Fibroblast of lung (primary cell): ENCODE measurements at places on chromosomes 11 and 22.

DNA sequence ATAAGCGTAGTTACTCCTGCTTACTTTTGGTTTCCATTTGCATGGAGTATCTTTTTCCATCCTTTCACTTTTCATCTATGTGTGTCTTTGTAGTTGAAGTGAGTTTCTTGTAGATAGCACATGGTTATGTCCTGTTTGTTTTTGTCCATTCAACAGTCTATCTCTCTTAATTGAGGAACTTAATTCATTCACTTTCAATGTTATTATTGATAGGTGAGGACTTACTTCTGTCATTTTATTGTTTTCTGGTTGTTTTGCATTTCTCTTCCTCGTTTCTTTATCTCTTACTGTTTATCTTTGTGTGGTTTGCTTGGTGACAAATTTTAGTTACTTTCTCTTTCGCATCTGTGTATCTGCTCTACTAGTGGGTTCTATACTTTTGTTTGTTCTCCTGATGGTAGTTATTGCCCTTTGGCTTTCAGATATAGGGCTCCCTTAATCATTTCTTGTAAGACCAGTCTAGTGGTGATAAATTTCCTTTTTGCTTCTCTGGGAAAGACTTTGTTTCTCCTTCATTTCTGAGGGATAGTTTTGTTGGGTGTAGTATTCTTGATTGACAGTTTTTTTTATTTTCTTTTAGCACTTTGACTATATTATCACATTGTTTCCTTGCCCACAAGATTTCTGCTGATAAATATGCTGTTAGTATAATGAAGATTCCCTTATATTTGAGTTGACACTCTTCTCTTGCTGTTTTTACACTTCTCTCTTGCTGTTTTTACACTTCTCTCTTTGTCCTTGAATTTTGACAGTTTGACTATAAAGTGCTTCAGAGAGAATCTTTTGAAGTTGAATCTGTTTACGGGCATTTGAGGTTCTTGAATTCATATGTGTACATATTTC lies 9.0 kb upstream of the RAG1 start:
- H3K4me3 ChIP-seq, result no peak overlapping the region
- H3K27ac ChIP-seq, result no peak overlapping the region
- H3K4me1 ChIP-seq, result no peaks in the 10 kb centered on the region
- DNase-seq, result no peak
- peaks cover 6% of the 10 kb centered on the region for H3K27me3 ChIP-seq

GRCh38 chr11:69940246-69940610 lies 121.0 kb upstream of the FGF3 start:
- H3K27me3 ChIP-seq, result peaks cover 4% of the 10 kb centered on the region
- no peak for DNase-seq
- H3K4me1 ChIP-seq, result peaks cover 4% of the 10 kb centered on the region
- no peak overlapping the region for H3K4me3 ChIP-seq
- H3K36me3 ChIP-seq, result no peaks in the 10 kb centered on the region
- no peak overlapping the region for H3K27ac ChIP-seq

DNA sequence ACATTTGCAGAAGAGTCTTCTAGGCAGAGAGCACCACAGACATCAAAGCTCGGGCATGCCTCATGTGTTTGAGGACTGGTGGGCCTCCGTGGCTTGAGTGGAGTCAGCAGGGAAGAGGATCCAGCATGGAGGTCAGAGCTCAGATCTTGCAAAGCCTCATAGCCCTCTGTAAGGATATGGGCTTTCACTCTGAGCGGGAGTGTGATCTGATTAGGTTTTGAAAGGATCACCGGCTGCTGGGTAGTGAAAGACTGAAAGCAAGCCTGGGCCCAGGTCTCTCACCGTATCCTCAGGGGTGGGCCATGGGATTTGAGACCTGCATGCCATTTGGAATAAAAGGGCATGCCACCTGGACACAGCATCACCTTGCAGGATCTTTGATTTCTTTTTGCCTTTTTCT lies 112.7 kb downstream of the TEAD1 start:
- no peak for DNase-seq
- no peak overlapping the region for H3K27ac ChIP-seq
- peaks cover 2% of the 10 kb centered on the region for H3K36me3 ChIP-seq
- no peaks in the 10 kb centered on the region for H3K27me3 ChIP-seq

GRCh38 chr11:72069787-72070251 lies 10.5 kb downstream of the NUMA1 start:
- peak overlapping the region; percentile 78 for H3K27ac ChIP-seq
- DNase-seq, result peak; percentile 88
- H3K4me1 ChIP-seq, result peaks cover 30% of the 10 kb centered on the region
- peak overlapping the region; percentile 36 for H3K4me3 ChIP-seq
- no peaks in the 10 kb centered on the region for H3K27me3 ChIP-seq

DNA sequence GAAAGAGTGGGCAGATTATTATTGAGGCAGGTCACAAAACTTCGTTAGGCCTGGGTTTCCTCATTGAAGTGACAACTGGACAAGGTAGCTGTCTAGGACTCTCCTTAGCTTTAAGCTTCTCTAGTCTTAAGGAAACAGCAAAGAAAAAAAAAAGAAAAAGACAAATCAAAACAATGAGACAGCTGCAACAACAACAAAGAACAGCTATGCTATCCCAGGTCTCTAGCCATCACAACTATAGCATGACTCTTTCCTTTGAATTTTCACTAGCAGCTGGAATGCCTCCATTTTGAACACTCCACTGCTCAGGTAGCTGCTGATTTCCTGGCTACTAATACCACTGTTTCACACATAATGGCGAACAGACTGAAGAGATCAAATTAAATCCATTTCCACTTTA lies 302.4 kb upstream of the SORL1-AS1 start:
- no peaks in the 10 kb centered on the region for H3K36me3 ChIP-seq
- no peaks in the 10 kb centered on the region for H3K27me3 ChIP-seq
- no peak overlapping the region for H3K27ac ChIP-seq
- H3K4me3 ChIP-seq, result no peak overlapping the region

- no peaks in the 10 kb centered on the region for H3K36me3 ChIP-seq
- no peaks in the 10 kb centered on the region for H3K4me1 ChIP-seq
- no peaks in the 10 kb centered on the region for H3K27me3 ChIP-seq
- no peak overlapping the region for H3K4me3 ChIP-seq
- DNase-seq, result no peak
Observed at GRCh38 chr22:50031189-50032091, 18.9 kb upstream of the IL17REL start.

- no peaks in the 10 kb centered on the region for H3K27me3 ChIP-seq
- H3K36me3 ChIP-seq, result no peaks in the 10 kb centered on the region
- H3K4me1 ChIP-seq, result peaks cover 15% of the 10 kb centered on the region
- H3K27ac ChIP-seq, result peak overlapping the region; percentile 83
Observed at GRCh38 chr22:24208012-24208749, 26.9 kb downstream of the SUSD2 start.

GRCh38 chr11:69122630-69123431 lies 32.9 kb upstream of the SMIM38 start:
- no peak overlapping the region for H3K27ac ChIP-seq
- peak; percentile 84 for DNase-seq
- H3K27me3 ChIP-seq, result peaks cover 2% of the 10 kb centered on the region

DNA sequence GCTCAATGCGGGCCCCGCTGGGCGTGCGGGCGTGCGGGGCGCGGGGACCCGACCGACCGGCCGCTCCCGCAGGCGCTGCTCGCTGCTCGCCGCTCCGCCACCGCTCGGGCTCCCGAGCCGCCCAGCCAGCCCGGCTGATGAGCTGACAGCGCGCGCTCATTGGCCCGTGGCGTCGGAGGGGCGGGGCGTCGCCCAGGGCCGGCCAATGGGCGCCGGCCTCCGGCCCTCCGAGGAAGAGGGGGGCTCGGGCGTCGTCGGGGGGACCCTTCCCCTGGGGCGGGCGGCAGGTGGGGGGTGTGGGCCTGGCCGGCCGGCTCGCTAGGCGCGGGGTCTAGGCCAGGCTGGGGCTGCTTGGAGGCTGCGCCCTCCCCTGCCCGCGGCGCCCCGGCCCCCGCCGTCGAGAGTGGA lies at the start of gene SCUBE1:
Gene SCUBE1 (minus strand): TSS at position 111 of the 408 bp plus-strand sequence. CDS start 111 bp downstream, outside the sequence.
- no peaks in the 10 kb centered on the region for H3K4me1 ChIP-seq
- H3K27ac ChIP-seq, result no peak within 1 kb of the TSS
- H3K27me3 ChIP-seq, result peaks cover 36% of the 10 kb centered on the region
- peak; percentile 25 for DNase-seq

DNA sequence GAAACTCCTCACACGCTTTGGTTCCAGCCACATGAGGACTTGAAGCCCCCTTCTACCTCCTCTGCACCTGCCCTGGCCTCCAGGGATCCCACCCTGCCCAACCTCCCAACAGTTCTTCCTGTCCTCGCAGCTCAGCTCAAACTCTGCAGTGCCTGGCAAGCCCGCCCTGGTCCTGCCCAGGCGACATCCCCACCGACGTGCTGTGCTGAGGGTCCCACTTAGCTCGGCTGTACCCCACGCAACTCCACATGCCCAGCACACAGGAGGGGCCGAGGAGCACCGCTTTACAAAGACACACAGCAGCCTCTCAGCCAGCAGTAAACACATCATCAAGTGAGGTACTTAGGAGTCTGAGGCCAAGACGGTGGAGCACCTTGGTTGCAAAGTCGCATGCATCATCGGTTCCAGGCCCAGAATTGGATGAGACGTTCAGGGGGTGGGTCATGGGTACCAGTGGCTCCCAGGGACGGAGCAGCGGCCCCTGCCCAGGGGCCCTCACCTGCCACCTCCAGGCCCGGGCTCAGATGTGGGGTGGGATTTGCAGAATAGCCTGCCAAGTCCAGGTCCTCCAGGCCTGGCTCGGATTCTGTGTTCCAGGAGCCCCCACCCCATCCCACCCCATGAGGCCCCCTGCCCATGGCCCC lies 72.6 kb downstream of the CELSR1 start:
- H3K4me3 ChIP-seq, result no peak overlapping the region
- H3K27me3 ChIP-seq, result no peaks in the 10 kb centered on the region
- no peak overlapping the region for H3K27ac ChIP-seq

DNA sequence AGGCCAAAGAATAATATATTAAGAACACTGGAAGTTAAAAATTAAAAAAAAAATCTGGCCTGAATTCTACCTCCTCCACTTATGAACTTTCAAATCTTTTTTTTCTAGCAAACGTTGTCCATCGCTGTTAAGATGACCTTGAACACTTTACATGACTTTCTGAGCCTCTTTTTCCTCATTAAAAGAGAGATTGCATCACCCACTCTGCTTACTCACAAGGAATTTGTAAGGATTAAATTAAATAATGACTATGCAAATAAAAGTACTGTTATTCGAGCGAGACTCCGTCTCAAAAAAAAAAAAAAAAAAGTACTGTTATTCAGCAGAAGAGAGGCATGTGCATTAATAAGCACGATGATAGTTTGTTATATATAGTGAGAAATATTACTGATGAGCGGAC lies 285.1 kb upstream of the CCDC90B start:
- no peaks in the 10 kb centered on the region for H3K27me3 ChIP-seq
- H3K4me3 ChIP-seq, result no peak overlapping the region

- H3K4me3 ChIP-seq, result no peak overlapping the region
- no peak for DNase-seq
- H3K4me1 ChIP-seq, result peaks cover 19% of the 10 kb centered on the region
- H3K36me3 ChIP-seq, result peaks cover 5% of the 10 kb centered on the region
Observed at GRCh38 chr22:35781898-35782297, 64.2 kb downstream of the APOL5 start.

GRCh38 chr11:79940165-79940564 lies 499.3 kb upstream of the TENM4 start:
- no peaks in the 10 kb centered on the region for H3K36me3 ChIP-seq
- H3K4me1 ChIP-seq, result no peaks in the 10 kb centered on the region
- H3K4me3 ChIP-seq, result no peak overlapping the region
- H3K27ac ChIP-seq, result no peak overlapping the region

GRCh38 chr11:12768726-12769673 lies 94.8 kb downstream of the TEAD1 start:
- peaks cover 7% of the 10 kb centered on the region for H3K36me3 ChIP-seq
- peaks cover 46% of the 10 kb centered on the region for H3K4me1 ChIP-seq
- H3K27me3 ChIP-seq, result no peaks in the 10 kb centered on the region
- DNase-seq, result no peak

DNA sequence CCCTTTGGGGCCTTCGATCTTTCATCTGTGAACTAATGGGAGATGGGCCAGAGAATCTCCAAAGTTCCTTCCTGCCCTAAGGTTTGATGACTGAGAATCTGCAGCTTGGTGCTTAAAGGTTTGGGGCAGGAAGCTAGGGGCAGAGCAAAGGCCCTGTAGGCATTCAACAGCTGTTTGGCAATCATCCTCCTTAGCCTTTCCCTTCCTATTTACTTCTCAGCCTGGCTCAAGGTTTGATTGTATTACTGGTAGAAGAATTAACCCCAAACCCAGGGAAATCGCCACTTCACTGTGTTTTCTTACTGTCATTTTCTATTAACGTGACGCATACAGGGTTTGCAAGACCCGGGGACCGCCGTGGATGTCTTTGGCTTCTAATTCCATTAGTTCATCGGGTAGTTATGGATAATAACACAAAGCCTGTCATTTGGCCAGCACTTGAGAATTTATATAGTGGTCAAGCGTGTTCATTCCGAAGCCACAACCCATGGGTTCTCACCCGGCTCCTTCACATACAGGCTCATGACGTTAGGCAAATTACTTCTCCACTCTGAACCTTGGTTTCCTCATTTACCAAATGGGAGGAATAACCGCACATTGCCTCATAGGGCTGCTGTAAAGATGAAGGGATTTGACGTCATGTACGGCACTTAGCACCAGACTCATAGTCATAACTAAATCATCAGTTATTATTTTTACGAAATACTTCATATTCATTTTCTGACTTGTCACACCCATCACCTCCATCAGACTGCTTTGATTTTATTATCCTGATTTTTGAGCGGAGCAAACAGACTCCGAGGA lies 158.1 kb downstream of the FBXO7 start:
- H3K4me1 ChIP-seq, result no peaks in the 10 kb centered on the region
- no peaks in the 10 kb centered on the region for H3K27me3 ChIP-seq
- H3K36me3 ChIP-seq, result no peaks in the 10 kb centered on the region
- no peak overlapping the region for H3K4me3 ChIP-seq

DNA sequence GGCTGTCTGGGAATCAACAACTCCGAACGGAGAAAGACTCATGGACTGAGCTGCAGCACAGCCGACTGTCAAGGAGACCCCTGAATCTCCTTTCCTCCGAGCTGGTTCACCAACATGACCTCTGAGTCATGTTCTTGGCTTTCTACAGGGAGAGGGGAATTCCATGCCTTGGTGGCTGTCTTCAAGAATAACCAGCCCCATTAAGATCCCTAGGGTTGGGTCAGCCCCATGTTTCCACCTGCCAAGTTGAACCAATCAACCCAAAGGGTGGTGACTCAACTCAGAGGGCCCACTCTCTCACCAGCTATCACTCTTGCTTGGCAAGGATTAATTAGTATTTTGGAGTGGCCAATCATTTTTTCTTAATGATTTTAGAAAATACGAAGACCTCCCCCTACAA lies 28.3 kb upstream of the IGSF22 start:
- no peak overlapping the region for H3K4me3 ChIP-seq
- peaks cover 5% of the 10 kb centered on the region for H3K4me1 ChIP-seq
- H3K27me3 ChIP-seq, result no peaks in the 10 kb centered on the region
- peak; percentile 59 for DNase-seq

- no peak for DNase-seq
- H3K27ac ChIP-seq, result no peak overlapping the region
- H3K27me3 ChIP-seq, result no peaks in the 10 kb centered on the region
- H3K4me1 ChIP-seq, result no peaks in the 10 kb centered on the region
- no peaks in the 10 kb centered on the region for H3K36me3 ChIP-seq
- H3K4me3 ChIP-seq, result no peak overlapping the region
Observed at GRCh38 chr11:79294845-79295731, 145.7 kb downstream of the TENM4 start.

- peak; percentile 58 for DNase-seq
- H3K4me1 ChIP-seq, result no peaks in the 10 kb centered on the region
- no peak overlapping the region for H3K27ac ChIP-seq
- no peaks in the 10 kb centered on the region for H3K36me3 ChIP-seq
Observed at GRCh38 chr11:103338621-103339484, 229.6 kb downstream of the DYNC2H1 start.

GRCh38 chr22:27867085-27867952 lies 51.7 kb downstream of the PITPNB start:
- H3K4me1 ChIP-seq, result peaks cover 22% of the 10 kb centered on the region
- peak overlapping the region; percentile 76 for H3K27ac ChIP-seq
- H3K4me3 ChIP-seq, result no peak overlapping the region
- DNase-seq, result peak; percentile 76
